ENCODE measurements at places on chromosomes 12 and 14.

- peaks cover 5% of the 10 kb centered on the region for H3K4me1 ChIP-seq
- H3K27me3 ChIP-seq, result no peaks in the 10 kb centered on the region
- H3K4me3 ChIP-seq, result no peak overlapping the region
- DNase-seq, result no peak
- no peaks in the 10 kb centered on the region for H3K36me3 ChIP-seq
These were observed 30.5 kb upstream of the GPATCH2L start for GRCh38 chr14:76121089-76121748.

DNA sequence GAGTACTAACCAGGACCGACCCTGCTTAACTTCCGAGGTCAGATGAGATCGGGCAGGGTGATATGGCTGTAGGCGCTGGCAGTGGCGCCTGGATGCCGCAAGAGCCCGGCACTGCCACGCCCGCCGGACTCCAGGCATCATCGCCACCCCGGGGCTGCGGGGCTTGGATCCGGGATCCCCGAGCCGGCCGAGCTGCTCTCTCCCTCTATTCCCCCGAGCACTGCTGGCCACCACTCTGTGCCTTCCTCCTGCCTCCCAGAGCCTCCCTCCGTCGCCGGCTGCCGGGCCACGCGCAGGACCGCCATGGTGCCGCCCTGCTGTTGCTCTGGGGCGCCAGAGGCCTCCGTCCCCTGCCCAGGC lies 153.2 kb upstream of the ALG10B start:
- no peaks in the 10 kb centered on the region for H3K27me3 ChIP-seq
- no peak for DNase-seq
- H3K4me1 ChIP-seq, result no peaks in the 10 kb centered on the region
- no peak overlapping the region for H3K27ac ChIP-seq

DNA sequence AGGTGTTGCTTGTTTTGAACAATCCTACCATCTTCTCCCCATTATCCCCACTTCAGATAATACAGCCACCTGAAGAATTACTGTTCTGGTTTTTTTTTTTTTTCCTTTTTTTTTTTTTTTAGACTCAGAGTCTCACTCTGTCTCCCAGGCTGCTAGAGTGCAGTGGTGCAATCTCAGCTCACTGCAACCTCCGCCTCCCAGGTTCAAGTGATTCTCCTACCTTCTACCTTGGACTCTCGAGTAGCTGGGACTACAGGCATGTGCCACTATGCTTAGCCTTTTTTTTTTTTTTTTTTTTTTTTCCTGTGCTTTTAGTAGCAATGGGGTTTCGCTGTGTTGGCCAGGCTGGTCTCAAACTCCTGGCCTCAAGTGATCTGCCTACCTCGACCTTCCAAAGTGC lies 179.4 kb upstream of the ABCD2 start:
- no peaks in the 10 kb centered on the region for H3K36me3 ChIP-seq
- no peak for DNase-seq

GRCh38 chr14:19823178-19823577 lies 19.6 kb downstream of the OR4N2 start:
- DNase-seq, result no peak
- H3K27ac ChIP-seq, result no peak overlapping the region
- no peaks in the 10 kb centered on the region for H3K27me3 ChIP-seq
- no peak overlapping the region for H3K4me3 ChIP-seq
- no peaks in the 10 kb centered on the region for H3K4me1 ChIP-seq
- H3K36me3 ChIP-seq, result no peaks in the 10 kb centered on the region

- H3K27ac ChIP-seq, result no peak overlapping the region
- no peaks in the 10 kb centered on the region for H3K36me3 ChIP-seq
- H3K4me3 ChIP-seq, result no peak overlapping the region
- no peaks in the 10 kb centered on the region for H3K27me3 ChIP-seq
- H3K4me1 ChIP-seq, result peaks cover 22% of the 10 kb centered on the region
These were observed 248.5 kb downstream of the DUSP6 start for GRCh38 chr12:89103831-89104230.
